ENCODE measurements at places on chromosomes 3 and 15.

GRCh38 chr15:89111961-89112340 is 23.7 kb downstream of the ABHD2 start:
- no peak for DNase-seq
- no peaks in the 10 kb centered on the region for H3K27me3 ChIP-seq
- peaks cover 7% of the 10 kb centered on the region for H3K36me3 ChIP-seq
- no peak overlapping the region for H3K4me3 ChIP-seq
- H3K4me1 ChIP-seq: no peaks in the 10 kb centered on the region

- no peak for DNase-seq
- H3K27ac ChIP-seq: no peak overlapping the region
- H3K36me3 ChIP-seq: no peaks in the 10 kb centered on the region
- no peaks in the 10 kb centered on the region for H3K27me3 ChIP-seq
Observed at GRCh38 chr3:138642226-138642926, 33.8 kb downstream of the FAIM start.

GRCh38 chr15:64621056-64621455 is 154.3 kb downstream of the RBPMS2 start:
- H3K4me3 ChIP-seq: no peak overlapping the region
- peaks cover 40% of the 10 kb centered on the region for H3K4me1 ChIP-seq

- no peak for DNase-seq
- peaks cover 66% of the 10 kb centered on the region for H3K36me3 ChIP-seq
- no peak overlapping the region for H3K4me3 ChIP-seq
- H3K27ac ChIP-seq: no peak overlapping the region
Observed at GRCh38 chr3:18401300-18401961, 23.7 kb downstream of the SATB1 start.

GRCh38 chr15:95669146-95669922 is 661.2 kb upstream of the NR2F2 start:
- H3K4me1 ChIP-seq: 0 out of 2 replicates have a peak, but pooled peaks cover 4% of the 10 kb centered on the region
- H3K27me3 ChIP-seq: no peaks in the 10 kb centered on the region
- H3K4me3 ChIP-seq: no peak overlapping the region
- no peaks in the 10 kb centered on the region for H3K36me3 ChIP-seq
- no peak for DNase-seq

DNA sequence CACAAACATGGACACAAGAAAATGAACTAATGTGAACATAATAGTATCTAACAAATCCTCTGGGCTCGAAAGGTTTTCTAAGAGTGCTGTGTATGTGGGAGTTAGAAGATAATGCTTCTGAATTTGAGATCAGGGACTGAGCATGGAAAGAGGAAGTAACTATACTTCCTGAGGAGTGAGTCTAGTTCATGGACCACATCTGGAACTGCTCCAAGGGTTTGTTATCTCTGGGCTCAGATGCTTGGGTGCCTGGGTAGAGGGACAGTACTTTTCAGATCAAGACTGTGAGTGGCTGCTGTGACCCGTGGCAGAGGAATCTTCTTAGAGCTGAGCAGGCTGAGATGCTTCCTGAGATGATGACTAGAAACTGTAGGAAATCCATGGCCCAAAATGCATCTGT is 28.5 kb downstream of the TBC1D23 start:
- H3K36me3 ChIP-seq: peaks cover 31% of the 10 kb centered on the region
- H3K27ac ChIP-seq: no peak overlapping the region
- no peak for DNase-seq
- H3K4me3 ChIP-seq: no peak overlapping the region

DNA sequence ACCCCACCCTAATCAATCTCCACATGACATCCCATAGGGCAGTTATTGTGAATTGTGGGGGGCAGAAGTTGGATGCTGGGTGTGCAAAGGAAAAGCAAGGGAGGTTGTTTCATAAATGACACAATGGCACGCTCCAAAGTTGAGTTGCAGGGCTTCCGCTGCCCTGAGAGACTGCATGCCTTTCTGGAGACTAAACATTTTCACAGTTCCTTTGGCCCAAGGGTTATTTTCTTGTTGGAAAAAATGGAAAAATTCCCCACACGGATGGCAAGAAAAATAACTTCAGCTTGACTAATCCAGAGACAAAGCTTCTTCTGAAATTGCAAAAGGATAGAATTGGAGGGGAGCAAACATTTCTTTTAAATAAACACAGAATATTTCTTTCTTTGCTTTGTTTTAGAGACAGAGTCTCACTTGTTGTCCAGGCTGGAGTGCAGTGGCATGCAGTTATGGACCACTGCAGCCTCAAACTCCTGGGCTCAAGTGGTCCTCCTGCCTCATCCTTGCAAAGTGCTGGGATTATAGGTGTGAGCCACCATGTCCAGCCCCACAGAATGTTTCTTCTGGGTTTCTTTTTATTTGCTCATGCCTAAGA is 19.1 kb upstream of the TPM1 start:
- H3K4me3 ChIP-seq: no peak overlapping the region
- no peaks in the 10 kb centered on the region for H3K4me1 ChIP-seq
- H3K27ac ChIP-seq: no peak overlapping the region
- DNase-seq: no peak
- no peaks in the 10 kb centered on the region for H3K36me3 ChIP-seq

- no peak overlapping the region for H3K27ac ChIP-seq
- H3K36me3 ChIP-seq: no peaks in the 10 kb centered on the region
- H3K27me3 ChIP-seq: peaks cover 3% of the 10 kb centered on the region
- no peak for DNase-seq
Observed at GRCh38 chr3:127732303-127732702, 59.6 kb downstream of the ABTB1 start.

DNA sequence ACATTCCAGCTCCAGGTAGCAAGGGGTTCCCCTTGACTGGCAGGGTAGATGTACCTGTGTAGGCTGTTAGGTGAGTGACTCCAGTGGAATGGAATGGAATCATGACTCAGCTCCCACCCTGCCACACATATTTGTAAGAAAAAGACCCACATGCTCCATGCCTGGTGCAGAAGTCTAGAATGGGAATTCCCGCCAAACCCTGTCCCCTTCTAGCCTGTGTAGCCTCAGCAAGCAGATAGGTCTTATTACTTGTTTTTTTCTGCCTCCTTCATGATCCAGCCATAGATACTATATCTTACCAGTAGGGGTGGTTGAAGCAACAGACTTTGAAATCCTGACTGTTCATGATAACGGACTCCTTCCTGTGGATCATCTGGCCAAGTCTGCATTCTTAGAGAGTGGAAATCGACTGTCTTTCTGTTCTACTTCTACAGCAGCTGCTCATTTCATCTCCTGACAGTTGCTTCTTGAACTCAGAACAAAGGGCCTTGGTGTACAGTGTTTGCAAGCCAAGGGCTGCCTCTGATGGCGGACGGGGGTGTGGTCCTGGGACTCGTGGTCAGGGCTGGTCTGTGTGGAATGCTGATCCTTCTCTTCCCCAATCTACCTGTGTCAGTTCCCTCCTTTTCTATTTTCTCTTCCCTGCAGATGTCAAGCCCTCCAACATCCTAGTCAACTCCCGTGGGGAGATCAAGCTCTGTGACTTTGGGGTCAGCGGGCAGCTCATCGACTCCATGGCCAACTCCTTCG is 16.3 kb downstream of the SNAPC5 start:
- DNase-seq: no peak
- no peak overlapping the region for H3K4me3 ChIP-seq
- peaks cover 55% of the 10 kb centered on the region for H3K36me3 ChIP-seq
- no peaks in the 10 kb centered on the region for H3K27me3 ChIP-seq
- H3K4me1 ChIP-seq: no peaks in the 10 kb centered on the region
- H3K27ac ChIP-seq: no peak overlapping the region

- H3K27me3 ChIP-seq: no peaks in the 10 kb centered on the region
- no peak overlapping the region for H3K4me3 ChIP-seq
- no peak for DNase-seq
- no peaks in the 10 kb centered on the region for H3K4me1 ChIP-seq
- H3K27ac ChIP-seq: no peak overlapping the region
Observed at GRCh38 chr15:69236505-69236904, 62.2 kb upstream of the PAQR5 start.

GRCh38 chr3:30311781-30312180 is 294.6 kb upstream of the TGFBR2 start:
- H3K27ac ChIP-seq: no peak overlapping the region
- H3K36me3 ChIP-seq: no peaks in the 10 kb centered on the region
- DNase-seq: no peak
- H3K4me1 ChIP-seq: no peaks in the 10 kb centered on the region

DNA sequence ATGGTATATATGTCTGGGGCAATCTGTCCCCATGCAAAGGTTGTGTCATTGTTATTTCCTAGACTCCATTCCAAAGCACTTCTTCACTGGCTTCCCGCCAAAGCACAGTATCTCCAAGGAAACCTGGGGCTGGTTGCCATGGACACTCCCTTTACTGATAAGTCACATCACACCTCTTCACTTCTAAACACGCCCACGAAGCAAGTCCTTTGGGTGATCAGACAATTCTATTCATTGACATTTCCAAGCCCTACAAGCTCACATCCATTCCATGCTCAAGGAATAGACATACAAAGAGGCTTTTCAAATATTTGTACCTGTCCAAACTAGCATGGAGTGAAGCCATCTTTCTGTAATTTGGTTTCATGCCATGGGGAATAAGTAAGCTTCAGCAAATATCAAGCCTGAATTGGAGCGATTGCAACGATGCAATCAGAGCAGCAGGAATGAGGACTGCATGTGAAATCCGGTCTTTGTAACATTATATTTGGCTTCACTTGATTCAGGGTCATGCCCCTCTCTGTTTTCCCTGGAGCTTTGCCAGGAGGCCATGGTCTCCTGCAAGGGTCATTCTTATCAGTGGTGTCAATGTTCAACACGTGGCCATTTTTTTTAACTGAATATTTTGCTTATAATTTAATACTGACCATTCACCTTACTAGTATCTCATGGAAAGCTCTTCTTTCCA is 201.6 kb upstream of the TMC3 start:
- peaks cover 8% of the 10 kb centered on the region for H3K4me1 ChIP-seq
- no peak for DNase-seq

- H3K4me3 ChIP-seq: no peak overlapping the region
- DNase-seq: no peak
- H3K36me3 ChIP-seq: peaks cover 17% of the 10 kb centered on the region
- no peaks in the 10 kb centered on the region for H3K27me3 ChIP-seq
Observed at GRCh38 chr3:45765958-45766357, 30.4 kb downstream of the SLC6A20 start.

DNA sequence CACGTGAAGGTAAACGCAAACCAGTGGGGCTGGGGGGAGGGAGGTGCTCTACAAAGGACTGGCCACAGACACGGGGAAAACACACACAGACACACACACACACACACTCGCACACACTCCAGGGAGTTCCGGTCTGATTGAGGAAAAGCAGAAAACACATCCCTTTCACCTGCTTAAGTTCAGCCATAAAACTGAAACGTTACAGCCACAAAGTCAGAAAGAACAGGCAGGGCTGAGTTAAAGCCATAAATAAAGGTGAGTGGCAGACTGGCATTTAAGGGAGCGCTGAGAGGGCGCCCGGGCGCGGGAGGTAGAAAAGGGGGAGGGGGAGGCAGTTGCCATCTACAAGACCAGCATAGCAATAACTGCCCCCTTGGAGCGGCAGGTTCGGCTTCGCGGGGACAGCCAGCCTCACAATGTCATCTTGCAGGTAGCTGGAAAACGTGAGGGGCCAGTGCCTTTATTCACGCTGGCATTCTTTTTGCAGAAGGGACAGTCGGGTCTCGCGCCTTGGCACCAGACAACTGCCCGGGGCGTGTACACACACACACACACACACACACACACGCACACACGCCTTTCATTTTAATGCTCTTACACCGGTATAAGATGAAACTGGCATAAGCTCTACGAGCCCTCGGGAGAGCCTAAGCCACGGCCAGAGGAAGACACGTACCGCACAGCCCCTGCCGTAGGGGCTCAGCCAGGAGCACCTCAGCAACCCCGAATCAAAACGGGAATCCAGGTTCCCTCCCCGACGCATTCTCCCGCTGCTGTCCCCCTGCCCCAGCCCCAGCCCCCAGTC is 866 bp downstream of the TNIK start:
- H3K36me3 ChIP-seq: no peaks in the 10 kb centered on the region
- H3K4me1 ChIP-seq: peaks cover 16% of the 10 kb centered on the region
- no peak overlapping the region for H3K27ac ChIP-seq
- no peak overlapping the region for H3K4me3 ChIP-seq

Measured in DND-41 (cell line).